Putamen (tissue), 1 donor: ENCODE measurements at places on chromosomes 7 and 10.

DNA sequence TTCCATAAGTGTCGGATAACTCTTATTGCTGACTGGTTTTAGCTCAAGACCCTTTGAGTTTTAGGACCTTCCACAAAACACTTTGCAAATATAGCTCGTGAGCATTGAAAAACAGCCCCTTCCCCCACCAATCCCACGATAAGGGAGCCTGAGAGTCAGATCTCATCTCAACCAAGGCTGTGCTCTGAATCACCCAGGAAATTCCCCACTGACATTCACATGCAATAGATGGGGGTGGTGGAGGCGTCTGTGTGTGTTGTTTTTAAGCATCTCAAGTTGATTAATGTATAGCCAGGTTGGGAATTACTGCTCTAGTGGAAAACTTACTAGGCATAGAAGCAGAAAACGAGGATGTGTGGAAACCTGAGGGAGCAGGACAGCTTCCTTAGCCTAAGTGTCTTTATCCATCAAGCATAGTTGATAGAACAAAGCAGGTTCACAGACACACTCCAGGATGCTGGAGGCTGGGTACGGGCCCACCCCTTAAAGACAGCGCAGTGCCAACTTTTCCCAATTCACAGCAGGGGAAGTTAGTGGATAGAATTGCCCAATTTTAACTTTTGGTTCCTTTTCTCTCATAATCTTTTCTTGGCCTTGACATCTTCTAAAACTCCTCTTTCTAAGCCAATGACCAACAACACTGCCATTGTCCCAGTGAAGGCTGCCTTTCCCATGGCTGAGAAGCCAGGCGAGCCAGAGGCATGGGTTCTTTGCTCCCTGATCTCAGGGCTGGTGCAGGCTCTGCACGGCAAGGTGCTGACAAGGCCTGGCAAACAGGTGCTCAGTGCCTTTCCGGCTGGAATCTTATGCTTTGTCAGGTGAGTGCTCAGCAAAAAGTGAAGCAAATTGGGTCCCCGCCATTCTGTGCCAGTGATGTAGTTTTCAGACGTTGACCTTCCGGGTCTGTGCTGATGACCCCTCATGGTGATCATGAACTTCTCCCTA, 98.5 kb upstream of the INSIG1 start:
- peak; percentile 44 for DNase-seq

- peak; percentile 96 for DNase-seq
Observed at GRCh38 chr7:17298102-17298839, at the start of gene AHR. TSS of gene AHR (plus strand) at chr7:17298652. CDS start at chr7:17299265, 613 bp downstream.

GRCh38 chr10:44261710-44262455, 123.0 kb downstream of the CXCL12 start:
- DNase-seq, result no peak

GRCh38 chr7:104978460-104978859, 35.5 kb upstream of the KMT2E start:
- no peak for DNase-seq

GRCh38 chr10:119781498-119781897, 55.6 kb downstream of the INPP5F start:
- DNase-seq, result no peak

DNA sequence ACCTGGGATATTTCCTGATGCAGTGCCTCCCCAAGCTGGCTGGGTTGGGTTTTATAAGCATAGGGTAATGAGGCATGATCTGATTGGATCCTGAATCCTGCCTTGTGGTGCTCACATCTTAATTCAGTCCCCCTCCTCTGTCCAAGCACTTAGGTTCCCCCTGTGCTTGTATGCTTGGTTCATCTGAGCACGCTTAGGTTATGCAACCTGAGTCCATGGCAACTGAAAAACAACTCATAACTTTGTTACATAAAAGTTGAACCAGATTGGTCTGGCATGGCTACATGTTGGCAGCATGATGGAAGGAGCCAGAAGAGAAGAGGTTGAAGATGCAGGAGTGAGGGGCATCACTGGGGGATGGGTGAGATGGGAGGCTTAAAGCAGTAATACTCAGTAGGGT, 57.3 kb upstream of the OSBPL3 start:
- DNase-seq, result no peak

DNA sequence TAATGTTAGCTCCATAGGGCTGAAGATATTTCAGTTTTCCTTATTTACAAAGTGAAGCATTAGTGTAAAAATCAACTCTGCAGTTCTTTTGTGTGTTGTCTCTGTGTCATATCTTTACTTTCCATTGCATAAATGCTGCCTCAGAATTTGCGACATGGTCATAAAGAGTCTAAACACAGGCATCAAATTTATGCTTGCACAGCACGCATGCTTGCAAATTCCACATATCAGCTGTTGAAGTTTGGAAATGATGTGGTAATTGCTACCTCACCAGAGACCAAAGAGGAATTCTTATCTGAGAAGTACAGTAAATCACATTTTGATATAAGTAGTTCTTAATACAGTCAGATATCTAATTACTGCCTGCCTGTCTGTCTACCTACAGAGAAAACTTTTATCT, 348.2 kb upstream of the GRM3 start:
- no peak for DNase-seq

DNA sequence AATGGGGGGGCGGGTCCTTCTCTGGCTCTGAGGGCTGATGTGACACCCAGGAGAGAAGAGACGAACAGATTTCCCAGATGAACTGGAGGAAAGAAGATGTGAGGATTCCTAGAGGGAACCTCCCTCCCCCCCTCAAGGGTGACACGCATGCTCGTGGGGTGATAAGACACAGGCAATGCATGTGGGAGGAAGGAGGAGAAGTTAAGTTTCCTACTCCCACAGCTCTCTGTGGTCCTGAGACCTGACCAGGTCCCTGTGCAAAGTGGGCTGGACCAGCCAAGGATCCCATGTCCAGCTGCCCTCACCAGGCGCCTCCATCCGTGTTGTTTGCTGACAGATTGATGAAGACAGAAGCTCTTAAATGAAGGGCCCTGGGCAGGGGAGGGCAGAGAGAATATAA, 112.6 kb downstream of the SH3PXD2A start:
- no peak for DNase-seq

DNA sequence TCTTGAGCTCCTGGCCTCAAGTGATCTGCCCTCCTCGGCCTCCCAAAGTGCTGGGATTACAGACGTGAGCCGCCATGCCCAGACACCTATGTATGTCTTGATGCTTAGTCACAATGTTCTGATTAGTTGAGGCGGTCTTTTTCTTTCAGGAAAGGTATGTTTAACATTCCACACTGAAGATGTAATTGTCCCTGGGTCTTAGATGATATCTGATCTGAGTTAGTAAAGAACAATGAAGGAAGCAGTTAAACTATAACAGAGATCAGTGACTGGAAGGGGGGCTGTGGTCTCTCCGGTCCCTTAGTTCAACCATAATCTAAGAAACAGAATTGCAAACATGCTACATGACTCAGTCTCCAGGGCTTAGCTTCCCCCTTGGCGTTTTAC, 31.5 kb upstream of the SH2D4B start:
- DNase-seq, result no peak

- no peak for DNase-seq
Observed at GRCh38 chr10:131221632-131222277, 89.8 kb downstream of the TCERG1L start.

GRCh38 chr10:28429573-28430216, 103.2 kb upstream of the WAC start:
- DNase-seq, result no peak

DNA sequence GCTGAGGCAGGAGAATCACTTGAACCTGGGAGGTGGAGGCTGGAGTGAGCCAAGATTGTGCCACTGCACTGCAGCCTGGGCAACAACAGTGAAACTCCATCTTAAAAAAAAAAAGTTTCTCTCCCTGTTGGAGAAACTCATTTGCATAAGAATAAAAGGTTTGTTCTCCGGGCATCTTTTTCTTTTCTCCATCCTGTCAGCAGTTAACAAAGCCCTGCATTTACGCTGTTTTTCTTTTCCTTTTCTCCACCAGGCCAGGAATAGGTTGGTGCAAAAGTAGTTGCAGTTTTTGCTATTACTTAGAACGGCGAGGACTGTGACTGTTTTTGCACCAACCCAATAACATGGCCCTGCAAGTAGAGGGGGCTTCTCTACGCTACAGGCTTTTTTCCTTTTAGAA, 9.5 kb upstream of the URGCP start:
- no peak for DNase-seq

DNA sequence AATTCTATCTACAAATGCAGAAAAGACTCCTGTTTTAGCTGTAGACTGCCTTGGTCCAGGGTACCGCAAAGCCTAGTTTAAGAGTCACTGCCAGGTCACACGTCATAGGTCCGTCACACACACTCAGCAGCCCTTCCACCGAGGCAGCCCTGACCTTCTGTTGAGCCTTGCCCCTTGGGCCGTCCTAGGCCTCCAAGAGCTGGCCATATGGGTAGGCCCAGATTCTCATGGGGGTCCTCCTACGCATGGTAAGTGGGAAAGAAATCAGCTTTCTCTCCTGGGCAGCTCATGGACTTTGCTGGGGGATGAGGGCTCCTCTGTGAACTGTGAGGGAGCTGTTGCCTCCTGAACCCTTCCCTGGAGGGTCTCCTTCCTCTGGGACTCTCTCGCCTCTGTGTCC, 19.8 kb upstream of the PIK3AP1 start:
- DNase-seq, result no peak

- no peak for DNase-seq
Observed at GRCh38 chr7:113076703-113077102, 9.9 kb downstream of the GPR85 start.

GRCh38 chr10:500876-501275, 188.6 kb downstream of the DIP2C start:
- DNase-seq, result no peak

DNA sequence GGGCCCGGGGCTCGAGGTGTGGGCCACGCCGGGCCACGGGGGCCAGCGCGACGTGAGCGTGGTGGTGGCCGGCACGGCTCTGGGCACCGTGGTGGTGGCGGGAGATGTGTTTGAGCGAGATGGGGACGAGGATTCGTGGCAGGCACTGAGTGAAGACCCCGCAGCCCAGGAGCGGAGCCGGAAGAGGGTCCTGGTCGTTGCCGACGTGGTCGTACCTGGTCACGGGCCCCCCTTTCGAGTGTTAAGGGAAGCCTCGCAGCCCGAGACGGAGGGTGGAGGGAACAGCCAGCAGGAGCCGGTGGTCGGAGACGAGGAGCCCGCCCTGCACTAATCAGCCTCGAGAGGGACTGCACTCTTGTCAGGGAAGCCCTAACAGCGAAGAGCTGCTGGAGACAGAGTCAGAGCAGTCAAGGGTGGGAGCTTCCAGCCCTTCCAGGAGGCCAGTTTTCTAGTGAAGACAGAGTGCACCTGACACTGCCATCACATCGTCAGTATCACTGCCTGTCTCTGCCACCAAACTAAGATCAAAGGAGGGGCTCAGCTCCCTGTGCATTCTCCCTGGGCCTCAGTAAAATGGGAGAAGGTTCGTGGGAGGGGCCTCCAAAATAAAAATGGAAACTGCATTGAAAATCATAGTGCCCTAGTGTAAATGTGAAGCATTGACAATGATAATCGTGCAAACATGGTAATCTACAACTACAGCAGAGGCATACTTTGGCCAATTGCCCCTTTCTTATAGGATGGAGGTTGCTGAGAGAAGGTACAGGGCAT, 1.3 kb downstream of the MBLAC1 start:
- DNase-seq, result no peak

DNA sequence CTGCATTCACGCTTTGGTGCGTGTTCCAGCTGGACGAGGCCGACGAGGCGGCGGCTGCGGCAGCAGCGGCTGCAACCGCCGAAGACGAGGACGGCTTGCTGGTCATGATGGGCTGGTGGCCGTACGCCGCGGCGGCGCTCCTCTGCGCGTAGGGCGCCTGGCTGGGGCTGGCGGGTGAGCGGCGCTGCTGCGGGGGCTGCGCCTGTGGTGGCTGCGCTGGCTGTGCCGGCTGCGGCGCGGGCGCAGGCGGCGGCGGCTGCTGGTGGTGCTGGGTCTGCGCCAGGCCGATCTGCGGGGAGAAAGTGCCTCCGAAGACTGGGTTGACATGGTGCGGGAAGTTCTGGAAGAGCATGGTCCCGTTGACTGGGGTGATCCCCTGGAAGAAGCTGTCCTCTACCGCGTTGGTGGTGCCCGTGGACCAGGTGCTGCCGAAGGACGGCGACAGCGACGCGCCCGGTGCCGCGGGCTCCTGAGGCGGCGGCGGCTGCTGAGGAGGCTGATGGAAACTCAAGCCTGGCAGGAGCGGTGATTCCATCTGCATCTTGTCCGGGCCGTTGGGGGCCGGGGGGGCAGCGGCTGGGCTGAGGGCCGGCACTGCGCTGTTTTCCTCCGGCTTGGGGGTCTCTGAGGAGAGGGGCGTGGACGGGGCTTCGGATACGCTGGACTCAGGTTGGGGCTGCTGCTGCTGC, 51.1 kb downstream of the CPEB3 start:
- DNase-seq, result peak; percentile 56

GRCh38 chr10:25744574-25744973, 189.5 kb upstream of the MYO3A start:
- DNase-seq, result no peak

DNA sequence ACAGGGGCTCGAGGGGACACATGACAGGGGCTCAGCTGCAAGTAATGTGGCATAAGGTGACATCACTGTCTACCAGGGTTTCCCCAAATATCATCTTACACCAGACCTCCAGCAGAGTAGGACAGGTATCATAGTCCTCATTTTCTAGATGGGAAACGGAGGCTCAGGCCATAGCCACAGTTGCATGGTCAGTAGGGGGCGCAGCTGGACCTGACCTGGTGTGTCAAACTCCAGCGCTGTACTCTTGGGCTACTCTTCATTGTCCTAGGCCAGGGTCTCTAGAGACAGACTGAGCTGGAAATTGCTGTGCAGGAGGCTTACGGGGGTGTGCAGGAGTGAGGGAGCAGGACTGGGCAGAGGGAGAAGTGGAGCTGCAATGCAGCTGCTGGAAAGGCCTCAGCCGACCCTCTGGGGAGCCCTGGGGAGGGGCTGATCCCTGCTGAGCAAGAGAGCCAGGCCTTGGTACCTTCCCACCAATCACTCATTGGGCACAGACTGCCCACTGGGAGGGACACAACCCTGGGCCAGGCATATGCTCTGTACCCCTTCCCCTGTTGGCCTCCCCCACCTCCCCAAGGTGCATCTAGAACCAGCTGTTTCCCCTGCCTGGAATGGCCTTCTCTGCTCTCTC, 89.9 kb downstream of the CDH23 start:
- peak; percentile 19 for DNase-seq

- DNase-seq, result no peak
Observed at GRCh38 chr10:15642095-15642494, 77.6 kb downstream of the ITGA8 start.

DNA sequence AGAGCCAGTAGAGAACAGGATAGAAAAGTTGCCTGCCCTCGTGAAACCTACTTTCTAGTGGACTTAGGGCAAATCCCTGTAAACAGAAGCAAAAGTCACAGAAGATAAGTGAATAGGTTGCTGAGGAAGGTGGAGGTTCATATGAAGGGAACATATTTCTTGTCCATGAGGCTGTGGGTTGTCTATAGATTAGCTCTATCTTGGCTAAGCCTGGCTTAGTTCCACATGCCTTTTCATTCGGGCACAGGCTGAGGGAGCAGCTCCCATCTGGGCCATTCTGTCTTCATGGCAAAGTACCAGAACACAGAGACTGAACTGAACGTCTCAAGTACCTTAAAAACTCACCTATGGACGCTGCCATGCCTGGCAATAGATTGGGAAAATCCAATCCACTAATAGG, 45.3 kb downstream of the BZW2 start:
- DNase-seq, result no peak

- DNase-seq, result no peak
Observed at GRCh38 chr7:2217716-2218443, 14.9 kb downstream of the MAD1L1 start.
